ENCODE measurements at places on chromosomes 3 and 15.

DNA sequence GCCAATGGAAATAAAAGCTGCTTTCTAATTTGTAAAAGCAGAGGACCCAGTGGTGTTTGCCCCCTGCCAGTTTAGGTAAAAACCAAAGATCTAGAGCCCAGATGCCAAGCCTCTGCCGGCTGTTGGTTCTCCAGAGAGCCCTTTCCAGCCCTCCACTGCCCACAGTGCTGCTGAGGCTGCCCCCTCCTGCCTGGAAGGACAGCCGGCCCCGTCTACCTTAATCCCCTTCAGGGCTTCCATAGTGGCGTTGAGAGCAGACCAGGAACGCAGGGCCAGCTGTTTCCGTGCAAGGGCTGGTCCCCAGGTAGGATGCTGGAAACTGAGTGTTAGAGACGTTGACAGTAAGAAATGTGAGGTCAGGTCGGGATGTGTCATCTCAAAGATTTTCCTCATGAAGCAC, 6.9 kb downstream of the ST8SIA2 start:
- DNase-seq, result no peak

- no peak for DNase-seq
Observed at GRCh38 chr3:179410331-179410730, 40.9 kb downstream of the GNB4 start.

DNA sequence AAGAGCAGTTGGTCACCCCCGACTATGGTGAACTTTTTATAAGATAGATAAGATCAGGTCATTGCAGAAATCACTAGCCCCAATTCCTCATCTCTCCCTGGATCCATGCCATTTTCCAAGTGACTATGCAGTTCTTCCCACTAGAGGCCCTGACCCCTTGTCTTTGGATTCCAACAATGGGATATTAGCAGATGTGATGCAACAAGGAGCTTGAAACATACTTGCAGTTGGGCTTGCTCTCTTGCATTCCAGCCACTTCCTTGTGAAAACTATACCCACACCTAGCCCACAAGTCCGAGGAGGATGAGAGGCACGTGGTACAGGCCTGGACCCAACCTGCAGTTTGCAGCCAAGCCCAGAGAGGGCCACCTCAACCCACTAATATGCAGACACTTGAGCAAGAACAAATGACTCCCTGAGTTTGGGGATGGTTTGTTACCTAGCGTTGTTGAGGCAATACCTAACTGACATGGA, 60.6 kb downstream of the SUCLG2 start:
- DNase-seq, result no peak

DNA sequence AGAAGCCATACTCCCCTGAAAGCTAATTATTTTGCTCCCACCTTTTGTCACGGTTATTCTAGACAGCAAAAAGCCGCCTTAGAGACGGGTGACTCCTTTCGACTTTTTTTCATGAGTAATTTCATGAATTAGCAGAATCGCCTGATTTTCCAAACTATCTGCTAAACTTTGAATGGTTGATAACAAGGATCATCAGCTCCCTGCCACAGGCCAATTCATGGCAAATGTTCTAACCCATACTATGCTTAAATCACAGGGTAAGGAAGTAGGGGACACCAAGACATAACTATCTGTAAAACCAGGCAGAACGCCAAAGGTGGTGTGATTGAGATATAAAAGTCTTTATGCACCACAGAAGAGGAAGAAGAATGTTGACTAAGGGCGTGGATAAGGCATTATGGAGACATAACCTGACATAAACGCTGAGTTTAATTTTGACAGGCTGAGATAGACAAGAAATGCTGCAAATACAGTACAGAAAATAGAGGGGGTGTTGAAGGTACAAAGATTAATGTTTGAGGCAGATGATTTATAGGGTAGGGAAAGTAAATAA, 891 bp upstream of the DMXL2 start:
- no peak for DNase-seq

DNA sequence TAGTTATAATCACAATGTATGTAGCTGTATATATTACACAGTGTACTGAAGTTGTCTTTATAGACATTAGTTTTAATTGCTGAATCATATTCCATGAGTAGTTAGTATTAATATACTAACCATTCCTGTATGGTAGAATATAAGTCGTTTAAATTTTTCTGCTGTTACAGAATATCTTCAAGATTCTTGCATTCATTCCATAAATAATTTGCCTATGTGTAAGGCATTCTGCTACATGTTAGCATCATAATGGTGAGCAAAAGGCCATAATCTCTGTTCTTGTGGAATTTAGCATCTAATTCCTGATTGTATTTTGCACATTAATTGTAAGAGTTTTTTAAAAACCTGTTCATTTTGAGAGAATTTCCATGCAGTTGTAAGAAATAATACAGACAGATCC, 14.1 kb downstream of the GYG1 start:
- DNase-seq, result no peak

DNA sequence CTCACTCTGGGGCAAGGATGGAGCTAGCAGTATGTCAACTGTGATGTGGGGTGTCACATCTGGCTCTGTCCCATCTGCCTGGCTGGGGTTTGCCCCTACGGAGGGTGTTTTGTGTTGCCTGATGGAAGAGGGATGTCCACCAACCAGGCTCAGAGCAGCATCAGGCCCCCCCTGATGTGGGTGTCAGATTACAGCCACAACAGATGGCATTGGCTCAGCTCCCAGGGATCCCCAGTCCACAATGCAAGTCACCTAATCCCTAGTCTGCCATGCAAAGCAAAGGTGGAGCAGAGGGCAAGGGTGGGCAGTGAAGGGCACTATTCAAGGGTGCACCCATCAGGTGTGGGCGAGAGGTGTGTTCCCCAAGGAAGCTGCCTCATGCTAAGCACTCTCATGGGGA, 48.9 kb upstream of the AMOTL2 start:
- DNase-seq, result no peak

GRCh38 chr3:13009132-13009945, 63.9 kb downstream of the IQSEC1 start:
- DNase-seq, result no peak

DNA sequence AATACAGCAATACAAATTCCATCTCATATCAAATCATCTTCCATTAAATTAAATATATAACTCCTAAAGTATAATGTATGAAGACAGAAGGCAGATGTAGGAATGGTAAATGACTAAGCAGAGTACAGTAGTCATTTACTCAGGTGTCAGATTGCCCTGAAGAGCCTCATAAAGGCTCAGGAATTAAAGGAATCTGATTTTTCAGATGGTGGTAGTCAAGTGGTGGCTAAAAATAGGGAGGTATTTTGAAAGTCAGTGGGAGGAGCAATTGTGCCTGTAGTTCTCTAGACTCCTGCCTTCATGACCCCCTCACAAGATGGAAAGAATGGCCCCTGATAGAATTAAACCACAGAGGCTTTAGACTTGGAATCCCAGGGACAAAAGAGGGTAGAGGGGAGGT, 142.7 kb upstream of the SYNPR start:
- DNase-seq, result no peak

GRCh38 chr15:77753281-77753873, 120.7 kb upstream of the LINGO1 start:
- peak; percentile 17 for DNase-seq

GRCh38 chr3:172289583-172289982, 158.7 kb downstream of the GHSR start:
- no peak for DNase-seq

DNA sequence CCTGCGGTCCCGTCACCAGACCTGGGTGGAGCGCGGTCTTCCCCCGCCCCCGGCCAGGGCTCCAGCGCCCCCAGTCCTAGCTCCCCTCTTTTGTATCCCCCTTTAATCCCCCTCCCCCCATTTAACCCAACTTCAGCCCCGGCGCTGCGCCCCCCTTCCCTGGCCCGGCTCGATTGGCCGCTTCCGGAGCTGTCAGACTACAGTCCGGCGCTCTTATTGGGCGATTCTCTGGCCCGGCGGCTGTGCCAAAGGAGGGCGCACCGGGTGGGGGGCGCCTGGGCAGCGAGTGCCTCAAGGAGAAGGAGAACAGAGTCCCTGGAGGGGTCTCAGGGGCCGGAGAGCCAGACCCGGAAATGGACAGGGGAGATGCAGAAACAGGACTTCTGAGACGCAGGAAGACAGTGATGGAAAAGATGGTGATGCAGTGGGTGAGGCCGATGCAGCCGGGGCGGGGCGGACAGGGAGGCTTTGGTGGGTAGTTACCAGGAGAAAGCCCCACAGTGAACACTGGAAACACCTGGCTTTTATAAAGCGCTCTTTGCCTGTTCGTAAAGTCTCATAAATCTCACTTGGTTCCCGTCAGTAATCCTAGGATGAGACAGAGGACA, 1.2 kb upstream of the ADCY5 start:
- peak; percentile 79 for DNase-seq

DNA sequence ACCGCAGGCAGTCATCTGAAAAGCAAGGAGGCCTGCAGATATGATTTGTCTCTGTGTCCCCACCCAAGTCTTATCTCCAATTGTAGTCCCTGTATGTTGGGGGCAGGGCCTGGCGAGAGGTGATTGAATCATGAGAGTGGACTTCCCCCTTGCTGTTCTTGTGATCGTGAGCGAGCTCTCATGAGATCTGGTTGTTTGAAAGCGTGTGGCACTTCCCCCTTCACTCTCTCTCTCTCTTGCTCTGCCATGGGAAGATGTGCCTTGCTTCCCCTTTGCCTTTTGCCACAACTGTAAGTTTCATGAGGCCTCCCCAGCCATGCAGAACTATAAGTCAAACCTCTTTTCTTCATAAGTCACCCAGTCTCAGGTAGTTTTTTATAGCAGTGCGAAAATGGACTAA, 83.3 kb downstream of the TMCO5A start:
- DNase-seq, result no peak

DNA sequence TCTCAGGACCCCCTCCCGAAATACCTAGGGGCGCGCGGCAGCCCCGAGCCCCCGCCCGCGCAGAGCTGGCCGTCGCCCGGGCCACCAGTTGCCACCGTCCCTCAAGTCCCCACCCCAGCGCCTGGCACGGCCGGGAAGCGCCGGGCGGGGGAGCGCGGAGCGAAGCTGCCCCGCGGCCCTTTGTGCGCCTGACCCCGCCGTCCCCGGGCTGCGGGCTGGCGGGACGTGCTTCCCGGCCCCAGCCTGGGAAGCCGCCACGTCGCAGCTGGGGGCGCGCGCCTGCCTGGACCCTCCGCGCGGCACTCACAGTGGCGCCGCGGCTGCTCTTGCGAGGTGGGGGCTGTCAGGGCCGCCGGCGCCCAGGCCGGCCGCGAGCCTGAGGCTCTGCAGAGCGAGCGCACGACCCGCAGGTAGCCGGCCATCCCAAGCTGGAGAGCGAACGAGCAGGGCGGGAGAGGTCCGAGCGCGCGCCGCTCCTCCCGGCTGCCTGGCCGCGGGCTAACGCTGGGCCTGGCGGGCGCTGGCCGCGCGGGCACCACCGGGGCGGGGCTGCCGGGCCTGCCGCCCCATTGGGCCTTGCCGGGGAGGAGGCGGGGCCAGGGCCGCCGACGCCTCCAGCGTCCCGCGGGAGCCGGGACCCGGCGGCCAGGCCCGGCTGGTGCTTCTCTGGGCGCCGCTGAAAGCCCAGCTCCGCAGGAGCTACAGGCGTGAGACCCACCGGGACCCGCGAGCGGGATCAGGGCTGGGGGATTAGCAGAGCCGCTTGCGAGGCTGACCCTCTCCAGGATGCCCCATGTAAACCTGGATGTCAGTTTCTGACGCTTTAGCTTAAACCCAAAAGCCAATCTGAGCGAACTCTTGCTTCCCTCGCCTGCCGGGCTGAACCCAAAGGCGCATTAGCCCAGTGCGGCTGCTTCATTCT, at the start of gene IDH2:
Gene IDH2, minus strand, starts transcription at position 500 of the 922 bp plus-strand sequence. Its CDS starts 78 bp downstream, at position 422.
- peak; percentile 85 for DNase-seq

- DNase-seq, result no peak
Observed at GRCh38 chr3:98602078-98602678, 8.8 kb upstream of the CPOX start.

- no peak for DNase-seq
Observed at GRCh38 chr3:11566478-11566877, 77.2 kb downstream of the VGLL4 start.

GRCh38 chr15:66327736-66328135, 28.7 kb downstream of the TIPIN start:
- DNase-seq, result no peak

DNA sequence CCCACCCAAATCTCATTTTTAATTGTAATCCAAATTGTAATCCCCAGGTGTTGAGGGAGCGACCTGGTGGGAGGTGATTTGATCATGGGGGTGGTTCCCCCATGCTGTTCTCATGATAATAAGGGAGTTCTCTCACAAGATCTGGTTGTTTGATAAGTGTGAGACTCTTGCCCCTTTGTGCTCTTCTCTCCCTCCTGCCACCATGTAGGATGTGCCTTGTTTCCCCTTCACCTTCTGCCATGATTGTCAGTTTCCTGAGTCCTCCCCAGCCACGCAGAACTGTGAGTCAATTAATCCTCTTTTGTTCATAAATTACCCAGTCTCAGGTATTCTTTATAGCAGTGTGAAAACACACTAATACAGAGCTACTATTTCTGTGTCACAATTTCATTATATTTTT, 88.7 kb downstream of the NCEH1 start:
- no peak for DNase-seq

- DNase-seq, result no peak
Observed at GRCh38 chr3:15307580-15307979, 24.8 kb downstream of the SH3BP5 start.
